ENCODE measurements at places on chromosomes 1 and 21.

GRCh38 chr1:91569411-91570119, 68.9 kb downstream of the CDC7 start:
- DNase-seq, result no peak

- DNase-seq, result no peak
Measured at GRCh38 chr1:226938903-226939437, 1.1 kb upstream of the COQ8A start.

- no peak for DNase-seq
Measured at GRCh38 chr1:77538956-77539518, 143.4 kb downstream of the ZZZ3 start.

DNA sequence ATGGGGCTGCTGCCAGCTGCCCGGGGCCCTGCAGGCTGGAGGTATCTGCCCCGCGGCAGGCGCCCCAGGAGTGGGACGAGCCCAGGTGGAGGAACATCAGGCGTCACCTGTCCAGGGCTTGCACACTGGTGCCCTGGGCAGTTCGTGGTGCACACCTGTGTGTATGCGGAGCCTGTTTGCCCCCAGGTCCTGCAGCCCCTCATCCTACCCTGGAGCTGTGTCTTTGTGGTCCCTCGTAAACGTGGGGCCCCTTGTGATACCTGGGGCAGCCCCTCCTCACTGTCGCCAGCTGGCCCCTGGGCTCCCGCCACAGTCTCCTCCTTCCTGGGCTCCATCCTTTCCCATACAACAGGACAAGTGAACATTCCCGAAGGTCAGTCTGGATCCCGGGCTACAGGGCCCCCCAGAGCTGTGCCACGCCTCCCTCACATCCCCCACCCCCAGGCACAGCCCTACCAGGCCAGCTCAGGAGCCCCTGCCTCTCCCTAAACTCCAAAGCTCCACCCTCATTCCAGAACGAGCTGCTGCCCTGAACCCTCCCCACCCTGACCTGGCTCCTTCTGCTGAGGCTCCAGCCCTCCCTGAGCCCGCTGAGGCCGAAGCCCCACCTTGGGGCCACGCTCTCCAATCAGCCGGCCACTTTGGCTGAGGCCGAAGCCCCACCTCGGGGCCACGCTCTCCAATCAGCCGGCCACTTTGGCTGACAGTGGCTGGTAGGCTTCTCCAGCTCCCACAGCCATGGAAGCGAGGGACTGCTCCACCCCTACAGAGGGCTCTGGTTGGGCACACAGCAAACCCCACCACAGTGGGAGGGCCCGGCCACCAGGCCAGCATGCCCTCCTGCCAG, 42.6 kb downstream of the UBE2G2 start:
- no peak for DNase-seq

DNA sequence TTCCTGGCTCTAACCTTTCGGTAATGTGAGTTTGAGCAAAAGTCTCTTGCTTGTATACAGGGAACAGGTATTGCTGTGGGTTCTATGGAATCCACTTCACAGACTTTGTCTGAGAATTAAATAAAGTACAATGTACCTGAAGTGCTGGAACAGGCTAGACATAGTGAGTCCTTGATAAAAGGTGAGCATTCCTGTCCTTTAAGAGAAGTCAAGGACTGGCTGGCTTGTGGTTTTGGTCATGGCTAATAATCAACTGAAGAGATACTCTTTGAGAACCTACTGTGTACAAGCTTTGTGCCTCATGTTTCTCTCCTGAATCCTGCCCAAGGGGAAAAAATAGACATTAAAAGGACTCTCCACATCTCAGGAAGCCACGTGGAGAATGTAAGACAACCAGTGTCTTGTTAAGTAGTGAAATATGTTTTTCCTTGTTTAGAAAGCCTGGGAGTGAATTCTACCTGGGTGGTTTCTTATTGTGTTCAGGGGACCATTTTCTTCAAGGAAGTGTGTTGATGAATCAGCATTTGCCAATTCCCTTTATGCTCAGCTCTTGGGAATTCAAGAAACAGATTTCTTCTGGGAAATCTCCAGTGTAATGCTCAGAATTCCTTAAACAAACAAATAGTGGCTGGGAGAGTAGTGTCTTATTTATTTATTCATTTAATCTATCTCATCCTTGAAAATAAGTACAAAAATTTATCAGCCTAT, 55.2 kb upstream of the PLD5 start:
- DNase-seq, result no peak

GRCh38 chr1:87048237-87048636, 133.8 kb downstream of the HS2ST1 start:
- no peak for DNase-seq

All from stimulated activated naive CD4-positive, alpha-beta T cell treated with Interleukin-2 at 50 U/mL for 16 hours (primary cell).